Stimulated activated CD4-positive, alpha-beta T cell treated with anti-CD3 and anti-CD28 coated beads, Interleukin-12 subunit alpha, Interleukin-12 subunit beta, amount 100 ng/mL, for 48 hours (primary cell): ENCODE measurements at places on chromosomes 1 and 21.

GRCh38 chr1:207186503-207186902 lies 82.5 kb downstream of the C4BPA start:
- DNase-seq, result no peak

DNA sequence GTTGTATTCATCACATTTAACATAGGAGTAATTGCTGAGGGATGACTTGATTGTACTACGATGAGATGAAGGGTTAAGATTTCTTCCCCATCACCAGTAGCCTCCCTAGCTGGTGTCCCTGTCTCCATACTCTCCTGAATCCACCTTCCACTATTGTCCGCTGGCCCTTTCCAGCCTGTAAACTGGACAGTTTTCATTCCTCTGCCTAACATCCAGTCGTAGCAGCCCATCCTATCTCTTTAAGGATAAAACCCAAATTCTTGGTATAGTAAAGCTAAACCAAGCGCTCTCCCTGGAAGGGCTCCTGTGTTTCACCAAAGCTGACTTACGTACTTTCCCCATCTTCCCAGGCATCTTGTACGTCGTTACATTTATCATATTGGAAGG lies 670 bp downstream of the COX20 start:
- DNase-seq, result no peak

DNA sequence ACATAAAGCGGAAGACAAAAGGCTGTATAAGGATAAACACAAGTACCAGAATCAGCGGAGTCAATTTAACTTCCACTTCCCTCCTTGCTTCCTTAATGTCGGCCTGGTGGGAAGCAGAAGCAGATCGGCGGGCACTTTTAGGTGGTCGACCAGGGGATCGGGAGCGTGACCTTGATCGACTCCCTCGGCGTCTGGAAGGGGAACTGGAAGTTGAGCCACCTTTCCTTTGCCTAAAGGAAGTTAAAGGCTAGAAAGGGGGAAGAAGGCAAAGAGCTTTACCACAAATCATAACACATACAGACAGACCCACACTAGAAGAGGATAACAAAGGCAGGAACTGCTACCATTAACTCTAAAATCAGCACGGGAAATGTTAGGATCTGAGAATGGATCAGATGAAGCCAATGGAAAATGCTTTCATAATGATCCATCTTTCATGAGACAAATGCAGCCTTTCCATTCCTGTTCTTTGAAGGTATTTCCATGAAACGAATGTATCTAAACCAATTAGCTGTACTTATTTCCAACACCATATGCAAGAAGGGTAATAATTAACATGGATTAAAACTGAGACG lies 5.7 kb downstream of the LBR start:
- DNase-seq, result no peak

DNA sequence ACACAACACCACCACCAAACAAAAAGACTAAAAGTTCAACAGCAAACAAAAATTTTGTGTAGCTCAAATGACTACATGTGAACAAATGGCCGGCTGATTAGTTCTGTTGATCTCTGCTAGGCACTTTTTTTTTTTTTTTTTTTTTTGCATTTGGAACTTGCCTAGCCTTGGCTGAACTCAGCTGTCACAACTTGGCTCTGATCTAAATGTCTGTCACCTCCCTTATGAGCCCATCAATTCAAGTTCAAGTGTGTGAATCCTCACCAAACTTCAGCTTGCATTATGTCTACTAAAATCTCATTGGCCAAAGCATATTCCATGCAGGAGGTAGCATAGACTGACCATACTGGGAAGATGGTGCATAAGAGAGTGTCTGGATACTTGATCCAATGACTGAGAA lies 606.5 kb upstream of the ADGRL4 start:
- no peak for DNase-seq

- no peak for DNase-seq
Measured at GRCh38 chr1:208205216-208206013, 38.8 kb downstream of the PLXNA2 start.

DNA sequence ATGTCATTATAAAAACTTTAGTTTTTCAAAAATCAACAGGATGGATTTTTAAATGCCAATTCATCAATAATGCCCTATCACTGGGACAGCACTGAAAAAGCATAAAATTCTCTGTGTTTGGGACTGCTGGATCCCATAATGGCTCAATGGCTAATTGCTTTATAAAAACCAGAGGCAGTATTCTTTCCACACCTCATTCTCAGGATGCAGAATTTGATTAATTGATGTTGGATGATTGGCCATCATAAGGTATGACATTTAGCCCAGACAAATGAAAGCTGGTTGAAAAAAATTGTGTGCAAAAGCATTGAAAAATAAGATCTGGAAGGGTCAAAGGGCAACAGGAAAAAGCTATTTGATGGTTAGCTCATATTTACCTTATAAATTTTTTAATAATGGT lies 362.2 kb upstream of the SNX7 start:
- no peak for DNase-seq

- DNase-seq, result no peak
Measured at GRCh38 chr1:41305576-41306363, 55.5 kb upstream of the FOXO6 start.

DNA sequence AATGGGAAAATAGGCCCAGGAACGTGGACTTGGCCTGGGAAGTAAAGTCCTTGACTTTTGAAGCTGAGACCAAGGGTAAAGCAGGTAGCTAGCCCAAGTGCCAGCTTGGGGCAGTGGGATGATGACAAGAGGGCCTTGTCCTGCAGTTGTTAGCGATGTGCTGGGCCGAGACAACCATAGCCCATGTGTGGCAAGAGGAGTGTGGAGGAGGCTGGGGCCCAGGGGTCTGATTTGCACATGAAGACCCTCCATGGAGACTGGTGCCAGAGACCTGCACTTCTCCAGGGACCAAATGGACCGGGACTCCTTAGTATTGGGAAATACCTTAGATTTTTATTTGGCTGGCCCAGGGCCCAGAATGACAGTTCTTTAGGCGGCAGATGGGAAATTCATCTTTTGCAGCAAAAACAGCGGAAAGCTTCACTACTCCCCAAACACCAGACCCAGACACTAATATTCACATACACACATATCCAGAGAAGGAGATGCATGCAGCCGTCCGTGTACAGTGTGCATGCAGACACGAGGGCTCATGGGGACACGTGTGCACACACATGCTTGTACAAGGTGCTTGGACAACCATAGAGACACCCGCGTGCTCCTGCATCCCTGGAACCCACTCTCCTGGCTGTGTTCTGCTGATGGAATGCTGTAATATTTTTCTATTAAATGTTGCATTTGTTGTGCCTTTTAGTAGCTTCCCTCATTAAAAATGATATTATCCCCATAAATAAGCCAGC lies 78.1 kb upstream of the CSF3R start:
- DNase-seq, result no peak

- no peak for DNase-seq
Measured at GRCh38 chr21:35426897-35427296, 377.8 kb upstream of the RUNX1 start.

GRCh38 chr1:59436637-59437036 lies 139.7 kb downstream of the FGGY start:
- no peak for DNase-seq

DNA sequence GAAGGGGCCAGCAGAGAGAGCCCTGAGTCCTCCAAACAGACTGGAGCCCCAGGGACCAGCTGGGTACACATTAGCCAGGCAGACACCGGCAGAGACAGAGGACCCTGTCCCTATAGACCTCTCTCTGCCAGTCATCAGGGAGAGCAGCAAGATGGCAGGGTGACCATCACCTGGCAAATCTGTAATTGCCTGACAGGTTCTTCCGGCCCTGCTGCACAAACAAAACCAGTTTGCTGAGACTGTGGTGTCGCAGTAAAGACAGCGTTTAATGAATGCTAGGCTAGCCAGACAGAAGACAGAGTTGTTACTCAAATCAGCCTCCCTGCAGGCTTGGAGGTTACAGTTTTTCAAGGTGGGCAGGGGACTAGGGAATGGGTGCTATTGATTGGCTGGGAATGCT lies 618.9 kb downstream of the NPHP4 start:
- no peak for DNase-seq

- no peak for DNase-seq
Measured at GRCh38 chr1:220902916-220903315, 23.7 kb downstream of the HLX start.

GRCh38 chr1:34156739-34157138 lies 8.3 kb downstream of the CSMD2 start:
- DNase-seq, result no peak

GRCh38 chr1:119266858-119267257 lies 101.7 kb upstream of the HAO2 start:
- no peak for DNase-seq

DNA sequence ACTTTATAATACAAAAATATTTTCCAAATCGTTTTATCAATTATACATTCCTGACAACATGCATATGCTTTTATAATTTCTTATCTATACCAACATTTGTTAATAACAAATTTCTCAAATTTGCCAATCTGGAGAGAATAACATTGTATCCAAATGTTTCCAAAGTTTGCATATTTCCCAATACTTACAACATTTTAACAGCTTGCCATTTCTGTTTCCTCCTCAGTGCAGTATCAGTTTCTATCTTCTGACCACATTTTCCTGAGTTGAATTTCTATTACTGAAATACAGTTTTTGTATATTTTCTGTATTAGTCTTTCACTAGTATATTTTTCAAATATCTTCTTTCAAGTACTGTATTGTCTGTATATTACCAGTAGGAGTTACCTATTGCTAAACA lies 1594.3 kb downstream of the PLA2G4A start:
- DNase-seq, result no peak

DNA sequence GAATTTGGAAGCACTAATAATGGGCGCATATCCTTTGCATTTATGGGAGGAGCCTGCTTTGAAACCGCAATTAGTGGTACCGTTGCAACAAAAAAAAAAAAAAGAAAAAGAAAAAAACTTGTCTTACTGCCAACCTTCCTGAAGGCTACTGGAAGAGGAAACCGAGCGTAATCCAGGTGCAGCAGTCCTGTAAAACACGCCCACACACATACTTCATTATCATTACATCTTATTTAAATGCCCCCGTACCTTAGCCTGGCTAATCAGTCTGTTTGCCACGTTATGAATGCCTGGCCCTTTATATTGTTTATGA lies 686 bp upstream of the ZNF281 start:
- DNase-seq, result no peak
